ENCODE measurements at places on chromosomes 2 and 18. TPM values are rescaled to one million over a fixed set of nuclear protein-coding genes. Genes with fewer than 3 reads are reported as not detected.

DNA sequence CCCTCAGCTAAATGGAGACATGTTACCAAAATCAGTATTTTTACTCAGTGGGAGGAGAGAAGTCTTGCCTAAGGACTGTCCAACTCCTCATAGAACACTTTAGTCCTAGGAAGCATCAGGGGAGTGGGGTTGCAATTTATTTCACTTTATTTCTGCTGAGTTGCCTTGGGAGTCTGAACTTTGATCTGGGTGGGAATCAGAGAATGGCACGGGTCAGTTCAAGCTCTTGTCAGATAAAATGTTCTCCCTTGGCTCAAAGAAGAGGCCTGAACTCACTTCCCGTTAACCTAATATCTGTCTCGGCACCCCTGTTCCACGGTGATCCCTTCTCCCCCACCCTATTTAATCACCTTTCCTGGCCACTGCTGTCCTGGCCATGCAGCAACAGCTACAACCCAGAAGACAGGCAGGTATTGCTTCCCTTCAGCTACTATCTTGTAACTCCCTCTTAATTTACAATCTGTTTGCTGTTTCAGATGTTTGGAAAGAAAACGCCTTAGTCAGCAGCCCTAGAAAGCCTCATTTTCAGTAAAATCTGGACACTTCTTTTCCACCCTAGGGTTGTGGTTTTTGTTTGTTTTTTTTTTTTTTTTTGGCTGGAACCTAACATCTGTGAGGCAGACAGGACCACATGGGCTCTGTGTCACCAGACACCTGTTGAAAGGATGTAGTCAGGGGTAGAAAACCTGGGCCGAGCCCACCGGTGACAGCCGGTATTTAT is 52.5 kb downstream of the SERTAD2 start:
- H3K27ac ChIP-seq: no peak overlapping the region
- H3K4me1 ChIP-seq: peaks cover 17% of the 10 kb centered on the region
- H3K4me3 ChIP-seq: no peak overlapping the region

DNA sequence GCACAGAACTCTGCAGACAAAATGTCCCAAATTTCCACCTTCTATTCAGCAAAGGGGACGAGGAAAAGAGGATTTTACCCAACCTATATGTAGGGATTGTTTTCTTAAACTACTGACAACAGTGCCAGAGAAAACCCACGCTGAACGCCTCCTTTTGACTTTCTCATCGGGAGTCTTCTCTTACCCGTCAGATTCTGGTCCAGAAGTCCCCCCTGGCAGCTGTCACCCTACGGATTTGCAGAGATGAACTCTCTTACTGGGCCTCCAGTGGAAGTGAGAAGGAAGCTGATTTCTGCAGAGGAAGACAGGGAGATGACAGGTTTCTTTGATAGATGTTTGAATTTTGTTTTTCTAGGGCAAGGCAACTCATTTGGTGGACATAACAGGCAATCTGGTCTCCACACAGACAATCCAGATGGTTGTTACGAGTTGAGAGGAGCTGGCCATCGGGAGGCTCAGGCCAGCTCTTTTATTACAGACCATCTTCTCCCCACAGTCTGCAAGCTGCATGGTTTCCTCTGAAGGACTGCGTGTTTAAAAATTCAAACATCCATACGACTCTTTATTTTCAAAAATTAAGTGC is 804.3 kb downstream of the RNF144A start:
- no peak overlapping the region for H3K27ac ChIP-seq
- H3K27me3 ChIP-seq: no peaks in the 10 kb centered on the region
- no peak for DNase-seq
- no peaks in the 10 kb centered on the region for H3K36me3 ChIP-seq
- no peaks in the 10 kb centered on the region for H3K4me1 ChIP-seq

DNA sequence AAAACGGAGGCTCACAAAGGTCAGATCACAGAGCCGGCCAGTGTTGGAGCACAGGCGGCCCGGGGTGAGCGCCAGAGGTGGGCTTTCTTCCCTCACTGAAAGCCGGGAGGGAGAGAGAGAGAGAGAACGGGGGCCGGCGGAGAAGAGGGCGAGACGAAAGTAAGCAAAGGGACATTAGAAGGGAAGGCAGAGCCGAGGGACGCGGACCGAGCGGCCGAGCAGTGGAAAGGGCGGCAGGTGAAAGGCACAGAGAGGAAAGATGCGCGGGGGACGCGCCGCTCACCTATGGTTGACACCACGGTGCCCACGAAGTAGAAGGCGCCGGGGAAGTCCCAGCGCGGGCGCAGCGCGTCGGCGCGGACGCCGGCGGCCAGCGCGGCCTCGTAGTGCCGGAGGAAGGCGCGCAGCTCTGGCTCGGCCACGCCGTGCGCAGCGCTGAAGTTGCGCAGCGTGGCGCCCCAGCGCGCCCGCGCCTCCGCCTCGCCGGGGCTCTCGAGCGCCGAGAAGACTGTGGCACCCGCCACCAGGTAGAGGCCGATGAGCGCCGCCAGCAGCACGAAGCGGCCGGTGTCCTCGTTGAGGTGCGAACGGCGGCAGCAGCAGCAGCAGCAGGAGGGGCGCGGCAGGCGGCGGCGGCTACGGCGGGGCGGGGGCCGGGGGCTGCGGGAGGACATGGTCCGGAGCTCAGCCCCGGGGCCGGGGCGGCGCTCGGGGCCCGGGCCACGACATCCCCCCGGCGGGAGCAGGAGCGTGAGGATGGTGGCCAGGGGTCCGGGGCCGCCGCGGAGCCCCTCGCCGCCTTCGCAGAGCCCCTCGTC is 166.9 kb downstream of the MSH2 start:
- peak overlapping the region; percentile 37 for H3K4me3 ChIP-seq
- no peaks in the 10 kb centered on the region for H3K36me3 ChIP-seq
- DNase-seq: no peak
- H3K27me3 ChIP-seq: peaks cover 19% of the 10 kb centered on the region
- H3K27ac ChIP-seq: no peak overlapping the region

GRCh38 chr2:138334323-138334722 is 167.2 kb upstream of the SPOPL start:
- H3K4me1 ChIP-seq: no peaks in the 10 kb centered on the region
- H3K36me3 ChIP-seq: no peaks in the 10 kb centered on the region
- no peak overlapping the region for H3K27ac ChIP-seq
- H3K27me3 ChIP-seq: no peaks in the 10 kb centered on the region
- H3K4me3 ChIP-seq: no peak overlapping the region

DNA sequence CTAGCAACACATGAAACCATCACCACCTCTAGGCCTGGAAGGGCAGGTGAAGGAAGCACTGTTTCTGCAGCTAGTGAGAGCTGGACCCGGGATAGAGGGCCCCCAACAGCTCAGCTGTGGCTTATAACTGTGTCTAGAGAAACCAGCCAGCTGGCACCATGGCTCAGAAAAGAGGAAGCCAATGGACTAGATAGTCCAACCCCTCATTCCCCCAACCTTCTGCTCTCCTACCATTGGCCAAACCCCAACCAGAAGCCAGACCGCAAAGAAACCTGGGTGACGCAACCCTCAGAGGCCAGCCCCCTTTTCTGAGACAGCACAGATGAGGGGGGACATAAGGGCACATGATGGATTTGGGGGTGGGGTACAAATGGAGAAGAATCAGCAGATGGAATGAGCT is 24.3 kb downstream of the SMYD1 start:
- no peak overlapping the region for H3K27ac ChIP-seq
- no peaks in the 10 kb centered on the region for H3K36me3 ChIP-seq
- H3K4me1 ChIP-seq: no peaks in the 10 kb centered on the region
- no peaks in the 10 kb centered on the region for H3K27me3 ChIP-seq

GRCh38 chr2:9076210-9076609 is 72.7 kb upstream of the MBOAT2 start:
- DNase-seq: no peak
- no peaks in the 10 kb centered on the region for H3K27me3 ChIP-seq
- H3K4me1 ChIP-seq: peaks cover 5% of the 10 kb centered on the region
- peak overlapping the region; percentile 29 for H3K27ac ChIP-seq
- no peaks in the 10 kb centered on the region for H3K36me3 ChIP-seq

GRCh38 chr2:86048888-86049287 is 56.8 kb downstream of the POLR1A start:
- H3K27me3 ChIP-seq: no peaks in the 10 kb centered on the region
- peaks cover 100% of the 10 kb centered on the region for H3K36me3 ChIP-seq
- H3K27ac ChIP-seq: no peak overlapping the region
- H3K4me1 ChIP-seq: peaks cover 7% of the 10 kb centered on the region

GRCh38 chr18:23584019-23584983 is 2.0 kb downstream of the NPC1 start:
- H3K4me1 ChIP-seq: peaks cover 38% of the 10 kb centered on the region
- H3K36me3 ChIP-seq: no peaks in the 10 kb centered on the region
- peak overlapping the region; percentile 87 for H3K4me3 ChIP-seq
- no peaks in the 10 kb centered on the region for H3K27me3 ChIP-seq
- H3K27ac ChIP-seq: peak overlapping the region; percentile 99

GRCh38 chr2:177604271-177605065 is 211.9 kb downstream of the AGPS start:
- H3K27me3 ChIP-seq: no peaks in the 10 kb centered on the region
- no peaks in the 10 kb centered on the region for H3K4me1 ChIP-seq
- H3K36me3 ChIP-seq: no peaks in the 10 kb centered on the region
- H3K27ac ChIP-seq: no peak overlapping the region

GRCh38 chr2:238289574-238289973 is 1.2 kb upstream of the PER2 start:
- H3K27ac ChIP-seq: peak overlapping the region; percentile 97
- no peak for DNase-seq
- no peaks in the 10 kb centered on the region for H3K36me3 ChIP-seq
- H3K4me3 ChIP-seq: peak overlapping the region; percentile 97
- peaks cover 45% of the 10 kb centered on the region for H3K4me1 ChIP-seq

DNA sequence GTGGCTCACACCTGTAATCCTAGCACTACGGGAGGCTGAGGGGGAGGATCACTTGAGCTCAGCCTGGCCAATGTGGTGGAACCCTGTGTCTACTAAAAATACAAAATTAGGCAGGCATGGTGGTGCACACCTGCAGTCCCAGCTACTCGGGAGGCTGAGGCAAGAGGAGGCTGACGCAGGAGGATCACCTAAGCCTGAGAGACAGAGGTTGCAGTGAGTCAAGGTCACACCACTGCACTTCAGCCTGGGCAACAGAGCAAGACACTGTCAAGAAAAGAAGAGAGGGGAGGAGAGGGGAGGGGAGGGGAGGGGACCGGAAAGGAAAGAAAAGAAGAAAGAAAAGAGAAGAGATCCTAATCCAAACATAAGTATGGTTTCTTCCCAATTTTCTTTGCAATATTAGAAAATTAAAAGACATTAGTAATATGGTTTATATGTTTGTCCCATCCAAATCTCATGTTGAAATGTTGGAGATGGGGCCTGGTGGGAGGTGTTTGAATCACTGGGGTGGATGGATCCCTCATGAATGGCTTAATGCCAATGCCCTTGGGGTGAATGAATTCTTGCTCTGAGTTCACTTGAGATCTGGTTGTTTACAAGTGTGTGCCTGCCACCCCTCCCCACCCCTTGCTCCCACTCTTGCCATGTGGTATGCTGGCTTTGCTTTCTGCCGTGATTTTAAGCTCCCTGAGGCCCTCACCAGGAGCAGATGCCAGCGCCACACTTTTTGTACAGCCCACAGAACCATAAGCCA is 50.7 kb downstream of the TRIP12 start:
- no peaks in the 10 kb centered on the region for H3K36me3 ChIP-seq
- DNase-seq: no peak
- H3K4me1 ChIP-seq: peaks cover 19% of the 10 kb centered on the region
- no peak overlapping the region for H3K27ac ChIP-seq
- H3K27me3 ChIP-seq: no peaks in the 10 kb centered on the region

GRCh38 chr2:64391940-64392339 is 62.0 kb upstream of the LGALSL start:
- H3K27ac ChIP-seq: no peak overlapping the region
- H3K36me3 ChIP-seq: no peaks in the 10 kb centered on the region
- no peak for DNase-seq
- no peak overlapping the region for H3K4me3 ChIP-seq

DNA sequence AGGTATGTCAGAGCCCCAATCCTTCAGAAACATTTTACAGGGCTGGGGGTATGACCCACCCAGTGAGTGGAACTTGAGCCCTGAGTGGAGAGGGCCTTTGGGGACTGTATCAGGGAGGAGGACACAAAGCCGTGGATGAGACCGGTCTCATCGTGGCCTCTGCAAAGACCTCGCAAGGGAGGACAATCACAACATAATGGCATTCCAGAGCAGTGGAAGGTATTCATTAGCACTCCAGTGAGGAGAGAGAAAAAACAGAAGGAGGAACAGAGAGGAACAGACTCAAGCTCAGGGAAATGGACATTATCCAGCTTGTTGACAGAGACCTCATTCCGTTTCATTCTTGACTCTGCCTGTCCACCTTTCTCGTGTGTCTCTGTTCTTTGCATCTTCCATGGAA is 38.8 kb upstream of the CTAGE1 start:
- H3K4me3 ChIP-seq: no peak overlapping the region
- H3K27me3 ChIP-seq: no peaks in the 10 kb centered on the region
- H3K36me3 ChIP-seq: no peaks in the 10 kb centered on the region
- H3K27ac ChIP-seq: no peak overlapping the region
- no peaks in the 10 kb centered on the region for H3K4me1 ChIP-seq

DNA sequence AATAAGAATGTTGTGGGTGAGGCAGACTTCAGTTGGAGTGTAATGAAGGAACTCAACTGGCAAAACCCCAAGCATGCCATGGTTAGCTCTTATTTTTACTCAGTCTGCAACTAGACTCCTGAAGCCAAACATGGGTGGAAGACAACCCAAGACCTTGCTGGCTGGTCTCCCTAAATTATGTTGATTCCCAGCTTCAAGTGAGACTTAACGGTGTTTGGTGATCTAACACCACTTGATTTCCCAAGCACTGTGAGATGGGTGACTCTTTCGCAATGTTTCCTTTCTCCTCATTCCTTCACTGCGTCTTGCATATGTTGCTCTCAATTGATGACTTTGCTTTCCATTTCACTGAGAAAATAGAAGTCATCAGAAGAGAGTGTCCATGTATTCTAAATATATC is 693.1 kb downstream of the DCC start:
- no peaks in the 10 kb centered on the region for H3K36me3 ChIP-seq
- DNase-seq: no peak
- H3K4me3 ChIP-seq: no peak overlapping the region
- no peaks in the 10 kb centered on the region for H3K27me3 ChIP-seq

DNA sequence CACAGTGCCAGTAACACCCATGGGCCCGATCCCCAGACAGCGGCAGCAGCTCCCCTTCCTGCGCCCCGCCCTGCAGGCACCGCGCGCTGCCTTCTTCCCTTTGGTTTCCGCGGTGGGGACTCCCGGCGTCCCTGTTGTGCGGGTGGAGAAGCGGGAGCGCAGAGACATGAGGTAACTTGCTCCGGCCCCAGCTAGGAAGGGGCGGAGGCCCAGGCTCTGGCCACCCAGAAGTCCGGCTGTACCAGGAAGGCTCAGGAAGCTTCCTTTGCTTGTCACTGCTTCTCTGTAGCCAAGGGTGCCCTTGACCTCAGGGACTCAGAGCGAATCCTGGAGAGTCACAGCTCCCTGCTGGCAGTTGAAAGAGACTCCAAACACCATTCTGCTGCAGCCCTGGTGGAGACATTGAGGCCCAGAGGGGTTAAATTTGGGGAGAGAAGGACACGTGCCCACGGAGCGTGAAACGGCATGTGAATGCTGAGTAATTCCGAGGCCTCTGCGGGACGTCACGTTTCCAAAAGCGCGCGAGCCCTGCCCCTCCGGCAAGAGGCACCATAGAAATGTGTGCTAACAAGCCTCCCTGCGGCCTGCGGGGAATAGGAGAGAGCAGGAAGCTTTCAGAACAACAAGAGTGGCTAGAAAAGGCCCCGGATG is 6.7 kb upstream of the ADCY3 start:
- peaks cover 11% of the 10 kb centered on the region for H3K4me1 ChIP-seq
- DNase-seq: no peak
- H3K27me3 ChIP-seq: no peaks in the 10 kb centered on the region
- H3K4me3 ChIP-seq: peak overlapping the region; percentile 40

TCF7L1 gene
- 4.0 TPM for total RNA-seq

DNAJC27 gene
- total RNA-seq: 4.3 TPM

CFC1 gene
- total RNA-seq: not detected

G6PC2 gene
- total RNA-seq: not detected

PIAS2 gene
- 10.5 TPM for total RNA-seq
